ENCODE measurements at places on chromosomes 2 and 18.

- no peak for DNase-seq
Measured at GRCh38 chr2:163734881-163735684, 725 bp downstream of the FIGN start.

- no peak for DNase-seq
Measured at GRCh38 chr2:31271851-31272267, 37.9 kb downstream of the EHD3 start.

GRCh38 chr18:31659576-31660177 lies 24.7 kb downstream of the B4GALT6 start:
- DNase-seq, result no peak

- no peak for DNase-seq
Measured at GRCh38 chr18:9924371-9924943, 10.6 kb downstream of the VAPA start.

GRCh38 chr18:46237891-46238290 lies 133.7 kb downstream of the HAUS1 start:
- no peak for DNase-seq

DNA sequence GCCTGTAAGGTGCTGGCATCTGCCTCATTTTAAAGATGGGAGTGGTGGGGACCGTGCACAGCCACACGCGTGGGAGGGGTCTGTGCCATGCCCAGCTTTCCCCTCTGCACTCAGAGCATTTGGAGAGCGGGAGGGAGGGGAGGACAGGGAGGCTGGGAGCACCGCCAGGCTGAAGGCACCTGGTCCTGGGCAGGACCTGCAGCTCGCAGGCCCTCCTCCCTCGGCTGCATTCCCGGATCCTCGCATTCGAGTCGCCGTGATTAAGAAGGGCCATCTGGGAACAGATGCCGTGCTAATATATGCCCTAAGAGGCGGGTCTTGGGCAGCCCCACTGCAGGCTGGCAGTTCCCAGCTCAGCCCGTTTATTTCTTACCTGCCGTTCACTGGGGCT lies 84.0 kb downstream of the PTGR3 start:
- DNase-seq, result no peak

- DNase-seq, result no peak
Measured at GRCh38 chr2:72146347-72147302, 1.0 kb downstream of the CYP26B1 start.

GRCh38 chr2:47531378-47532042 lies 128.6 kb downstream of the MSH2 start:
- DNase-seq, result no peak

- no peak for DNase-seq
Measured at GRCh38 chr2:201128033-201128432, 12.1 kb downstream of the CFLAR start.

- DNase-seq, result no peak
Measured at GRCh38 chr2:213253162-213253561, 31.1 kb upstream of the SPAG16 start.

DNA sequence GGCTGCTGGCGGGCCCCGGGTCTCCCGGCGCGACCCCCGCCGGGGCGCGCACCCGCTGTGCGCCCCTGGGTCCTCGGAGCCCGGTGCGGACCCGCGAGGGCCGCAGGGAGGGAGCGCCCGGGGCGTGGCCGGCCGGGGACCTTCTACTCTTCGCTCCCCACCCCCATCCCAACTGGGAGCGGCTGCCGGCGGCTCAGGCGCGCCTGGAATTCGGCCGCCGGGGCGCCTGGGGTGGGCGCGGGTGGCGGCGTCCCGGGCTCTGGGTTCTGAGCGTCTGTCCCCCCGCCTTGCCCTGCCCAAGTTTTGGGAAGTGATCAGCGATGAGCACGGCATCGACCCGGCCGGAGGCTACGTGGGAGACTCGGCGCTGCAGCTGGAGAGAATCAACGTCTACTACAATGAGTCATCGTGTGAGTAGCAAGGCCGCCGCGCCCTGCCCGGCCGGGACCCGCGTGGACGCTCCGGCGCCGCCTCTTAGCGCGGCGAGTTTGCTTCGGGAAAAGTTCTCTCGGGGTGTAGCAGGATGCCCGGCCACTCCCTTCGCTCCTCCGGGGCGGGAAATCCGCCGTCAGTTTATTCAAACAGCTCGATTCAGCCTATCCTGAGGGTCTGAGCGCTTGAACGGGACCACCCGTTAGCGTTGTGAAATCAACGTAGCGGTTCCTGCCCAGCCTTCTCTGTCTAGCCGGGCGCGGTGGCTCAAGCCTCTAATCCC lies 502 bp downstream of the TUBB6 start:
- peak; percentile 72 for DNase-seq

DNA sequence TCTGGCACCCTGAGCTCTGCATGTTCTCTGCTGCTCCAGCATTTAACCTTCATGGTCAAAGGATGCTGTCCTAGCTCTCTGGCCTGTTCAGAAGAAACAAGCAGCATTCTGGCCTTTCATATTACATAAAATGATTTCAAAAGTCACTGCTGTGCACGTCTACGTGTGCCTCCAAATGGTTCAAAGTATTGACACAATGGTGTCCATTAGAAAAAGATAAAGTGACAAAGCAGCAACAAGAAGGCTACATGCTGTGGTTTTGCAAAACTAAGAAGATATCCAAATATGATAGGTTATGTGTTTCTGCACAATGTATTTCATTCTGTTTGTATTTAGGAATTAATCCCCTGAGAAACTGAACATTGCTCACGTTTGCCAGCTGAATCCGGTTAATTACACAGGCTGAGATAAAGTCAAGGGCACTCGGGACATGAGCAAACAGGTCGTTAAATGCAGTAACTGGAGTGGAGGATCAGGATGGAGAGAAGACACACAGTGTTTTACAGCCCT lies 258.5 kb downstream of the DOK6 start:
- DNase-seq, result no peak

GRCh38 chr2:241563981-241564595 lies 5.5 kb downstream of the BOK start:
- no peak for DNase-seq

GRCh38 chr2:23828256-23828980 lies 98.5 kb downstream of the ATAD2B start:
- DNase-seq, result no peak

DNA sequence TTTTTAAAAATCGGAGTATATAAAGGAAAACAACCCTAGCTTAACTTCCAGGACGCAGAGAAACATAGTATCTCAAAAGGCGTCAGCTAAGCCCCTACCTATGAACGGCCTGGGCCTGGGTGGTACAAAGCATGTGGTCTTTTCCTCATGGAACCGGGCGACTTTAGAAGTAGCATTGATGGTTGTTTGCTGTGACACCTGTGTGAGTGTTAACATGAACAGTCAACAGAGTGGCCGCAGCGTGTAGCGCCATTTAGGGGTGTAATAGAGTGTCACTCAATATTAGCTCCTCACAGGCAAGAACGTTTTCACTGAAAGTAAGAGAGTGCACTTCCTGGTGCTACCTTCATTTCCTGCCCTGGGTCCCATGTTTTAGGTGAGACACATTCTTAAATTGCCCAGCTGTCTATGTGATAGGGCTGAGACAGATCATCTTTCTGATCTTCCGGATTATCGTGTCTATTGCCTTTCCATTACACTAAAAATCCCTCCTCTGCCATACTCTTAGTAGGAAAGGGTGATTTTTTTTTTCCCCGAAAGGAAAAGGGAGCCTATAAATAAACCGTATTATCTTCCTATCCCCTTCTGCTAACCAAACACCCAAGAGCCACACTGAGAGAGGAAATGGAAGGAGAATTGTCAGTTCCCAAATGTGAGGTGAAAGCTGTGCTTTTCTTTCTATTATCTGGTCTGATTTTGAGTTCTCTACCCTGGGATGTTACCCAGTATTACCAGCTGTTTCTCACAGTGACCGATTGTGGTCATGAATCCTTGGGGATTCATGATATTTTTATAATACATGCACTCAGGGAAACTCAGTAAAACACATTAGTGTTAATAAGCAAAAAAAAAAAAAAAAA lies 1.3 kb downstream of the GORASP2 start:
- DNase-seq, result peak; percentile 33

DNA sequence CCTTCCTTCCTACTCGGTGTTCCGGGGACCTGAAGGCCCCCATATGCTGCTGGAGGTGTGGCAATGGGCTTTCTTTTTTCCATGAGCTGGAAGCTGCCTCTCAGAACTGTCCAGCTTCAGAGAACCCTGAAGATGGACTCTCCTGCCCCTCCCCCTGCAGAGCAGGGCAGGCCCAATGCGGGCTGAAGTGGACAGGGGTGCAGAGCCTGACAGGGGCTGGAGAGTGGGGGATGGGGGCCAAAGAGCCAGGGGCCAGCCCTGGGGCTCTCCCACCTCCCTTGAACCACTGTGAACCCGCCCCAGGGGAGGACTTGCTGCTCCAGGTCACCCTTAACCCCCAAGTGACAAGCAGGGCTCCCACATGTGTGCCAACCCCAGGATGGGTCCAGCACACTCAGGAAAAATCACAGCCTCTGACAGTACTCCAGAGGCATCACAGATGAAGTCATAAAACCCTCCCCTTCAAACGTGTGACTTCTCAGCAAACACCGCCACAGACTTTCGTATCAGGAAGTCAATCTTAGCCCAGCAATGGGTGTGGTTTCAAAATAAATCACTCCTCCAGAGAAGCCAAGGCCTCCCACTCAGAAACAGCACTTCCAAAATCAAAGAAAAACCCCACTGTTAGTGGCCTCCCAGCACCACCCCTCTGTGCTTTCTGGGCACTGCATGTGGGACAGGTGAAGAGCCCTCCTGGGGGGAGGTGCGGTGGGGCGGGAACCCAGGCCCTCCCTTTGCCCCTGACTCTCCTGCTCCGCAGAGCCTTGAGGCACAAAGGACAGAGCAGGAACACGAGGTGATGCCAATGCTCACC lies 135.8 kb downstream of the HDAC4 start:
- peak; percentile 63 for DNase-seq

- no peak for DNase-seq
Measured at GRCh38 chr18:74507927-74508326, 11.8 kb downstream of the CNDP2 start.

DNA sequence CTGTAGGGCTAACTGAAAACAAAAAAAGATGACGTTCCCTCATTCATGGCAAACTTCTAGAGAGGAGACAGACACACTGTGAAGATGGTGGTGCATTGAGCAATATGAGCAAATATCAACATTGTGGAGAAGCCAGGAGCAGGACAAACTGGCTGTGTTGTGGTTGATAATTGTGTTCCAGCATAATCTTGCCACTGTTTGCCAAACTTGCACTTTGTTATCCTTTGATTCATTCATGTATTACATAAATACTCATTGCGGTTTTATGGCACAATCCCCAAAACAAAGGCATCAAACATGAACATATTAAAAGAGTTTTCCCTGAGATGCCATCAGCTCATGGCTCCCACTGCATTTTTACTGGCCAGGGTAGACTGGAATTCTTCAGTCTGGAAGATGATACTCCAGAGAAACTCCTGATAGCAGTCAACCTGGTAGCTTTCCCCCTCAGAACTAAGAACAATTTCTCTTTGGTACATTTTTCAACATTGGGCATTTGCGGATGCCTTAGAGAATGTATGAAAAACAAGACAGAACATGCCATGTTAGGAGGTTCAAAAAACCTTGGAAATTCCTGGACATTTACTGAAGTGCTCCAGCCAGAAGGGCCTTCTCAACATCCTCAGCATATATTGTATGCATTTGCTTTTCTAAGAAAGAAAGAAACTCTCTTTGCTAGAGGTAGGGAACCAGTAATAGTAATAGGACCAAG lies 487.4 kb upstream of the CELF4 start:
- DNase-seq, result no peak

DNA sequence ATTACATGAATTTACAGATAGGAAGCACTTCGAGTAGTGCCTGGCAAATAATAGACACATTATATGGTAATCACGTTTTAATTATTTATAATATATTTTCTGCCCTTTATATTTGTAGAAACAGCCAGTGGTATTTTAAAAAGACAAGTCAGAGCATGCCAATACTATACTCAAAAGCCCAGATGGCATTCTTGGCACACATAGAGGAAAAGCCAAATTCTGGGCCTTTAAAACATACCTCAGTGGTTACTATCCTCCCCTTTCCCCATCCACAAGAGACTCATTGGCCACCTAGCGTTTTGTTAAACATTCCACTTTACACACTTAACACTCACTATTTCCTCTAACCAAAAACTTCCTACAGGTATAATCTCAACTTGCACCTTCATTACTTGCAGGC lies 63.3 kb upstream of the ZNF804A start:
- no peak for DNase-seq

- no peak for DNase-seq
Measured at GRCh38 chr2:226352941-226353560, 446.6 kb downstream of the IRS1 start.

DNA sequence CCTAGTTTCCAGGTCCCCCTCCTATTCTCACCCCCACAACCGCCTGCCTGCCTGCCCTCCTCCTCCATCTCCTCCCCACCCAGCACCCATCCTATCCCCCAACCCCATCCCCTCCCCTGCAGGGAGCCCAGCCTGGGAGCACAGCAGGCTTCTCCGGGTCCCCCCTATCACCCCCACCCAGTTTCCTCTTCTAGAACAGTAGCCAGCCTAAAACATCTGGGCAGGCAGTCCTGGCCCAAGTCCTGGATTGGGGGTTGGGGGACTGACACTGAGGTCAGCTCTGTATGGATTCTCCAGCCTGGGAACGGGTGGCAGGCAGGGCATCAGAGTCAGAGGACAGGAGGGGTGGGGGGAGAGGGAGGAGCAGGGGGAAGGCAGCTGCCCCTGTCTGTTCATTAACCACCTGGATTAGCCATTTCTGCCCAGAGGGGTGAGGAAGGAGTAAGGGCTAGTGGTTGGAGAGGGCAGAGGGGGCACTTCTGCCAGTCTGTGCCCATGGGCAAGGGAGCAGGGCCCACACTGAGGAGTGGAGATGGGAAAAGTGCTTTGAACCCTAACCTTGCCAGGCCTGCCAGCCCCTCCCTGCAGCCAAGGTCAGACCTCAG lies 60.0 kb downstream of the TNS1 start:
- DNase-seq, result no peak

- DNase-seq, result no peak
Measured at GRCh38 chr18:58443671-58444070, 185.2 kb downstream of the ALPK2 start.

DNA sequence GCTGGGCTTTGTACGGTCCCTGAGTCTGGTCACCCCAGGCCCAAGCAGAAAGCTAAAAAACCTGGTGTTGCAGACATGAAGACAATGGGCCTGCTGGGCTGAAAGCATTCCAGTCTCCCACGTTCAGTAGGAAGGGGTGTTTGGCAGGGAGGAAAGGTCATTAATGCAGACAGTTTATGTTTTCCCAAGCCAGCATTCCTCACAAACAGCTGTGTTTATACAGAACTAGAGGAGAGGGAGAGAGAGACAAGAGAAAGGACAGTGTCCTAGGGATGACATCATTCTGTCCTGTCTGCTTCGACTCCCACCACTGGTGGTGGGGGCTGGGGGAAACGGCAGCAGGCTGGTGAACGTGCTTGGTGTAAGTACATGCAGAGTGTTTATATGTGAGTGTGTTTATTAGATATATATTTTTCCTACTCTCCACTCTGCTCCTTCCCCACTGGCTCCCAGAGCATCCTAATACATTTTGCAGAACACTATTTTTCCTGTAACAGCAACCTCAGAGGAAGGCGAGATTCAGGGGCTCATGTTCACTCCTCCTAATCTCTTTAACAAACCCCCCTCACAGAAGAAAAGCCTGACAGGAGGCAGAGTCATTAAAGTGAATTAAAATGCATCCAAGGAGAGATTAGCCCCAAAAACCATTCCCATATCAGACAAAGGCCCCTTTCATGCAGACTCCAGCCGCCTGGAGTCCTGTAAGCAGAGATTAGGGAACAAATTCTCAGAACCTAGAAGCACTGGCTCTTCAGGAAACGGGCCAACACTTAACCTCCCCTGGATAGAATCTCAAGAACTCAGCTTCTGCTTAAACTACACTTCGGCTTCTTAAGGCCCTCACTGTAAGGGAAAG lies 380.4 kb downstream of the TNS1 start:
- no peak for DNase-seq

GRCh38 chr2:62770629-62771028 lies 65.1 kb downstream of the EHBP1 start:
- no peak for DNase-seq

GRCh38 chr18:25365242-25365641 lies 13.3 kb upstream of the ZNF521 start:
- no peak for DNase-seq
